Activated naive CD4-positive, alpha-beta T cell treated with anti-CD3 and anti-CD28 coated beads, Interleukin-2, amount 50 U/mL, for 72 hours (primary cell): ENCODE measurements at places on chromosomes 1 and 21. TPM values are rescaled to one million over a fixed set of nuclear protein-coding genes. Genes with fewer than 3 reads are reported as not detected.

DNA sequence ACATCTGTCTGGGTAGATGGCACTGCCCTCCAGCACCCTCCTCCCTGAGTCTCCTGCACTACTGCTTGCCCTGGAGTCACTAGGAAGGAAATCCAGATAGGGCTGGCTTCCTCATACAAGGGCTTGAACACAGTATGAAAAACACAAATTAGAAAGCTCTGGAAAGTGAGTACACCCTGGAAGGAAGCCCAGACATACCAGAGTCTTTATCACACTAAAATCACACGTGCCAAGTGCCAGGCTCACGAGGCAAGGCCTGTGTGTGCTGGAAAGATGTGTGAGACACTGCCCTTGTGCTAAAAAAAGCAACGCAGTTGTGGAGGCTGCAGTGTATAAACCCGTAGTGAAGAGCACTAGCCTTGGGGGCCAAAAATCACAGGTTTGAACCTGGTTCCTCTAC, 28.3 kb upstream of the S100A7 start:
- no peak for DNase-seq

- DNase-seq = no peak
Observed at GRCh38 chr1:78721136-78721535, 71.5 kb downstream of the IFI44 start.

GRCh38 chr1:23466423-23466989, 17.5 kb downstream of the ASAP3 start:
- no peak for DNase-seq

DNA sequence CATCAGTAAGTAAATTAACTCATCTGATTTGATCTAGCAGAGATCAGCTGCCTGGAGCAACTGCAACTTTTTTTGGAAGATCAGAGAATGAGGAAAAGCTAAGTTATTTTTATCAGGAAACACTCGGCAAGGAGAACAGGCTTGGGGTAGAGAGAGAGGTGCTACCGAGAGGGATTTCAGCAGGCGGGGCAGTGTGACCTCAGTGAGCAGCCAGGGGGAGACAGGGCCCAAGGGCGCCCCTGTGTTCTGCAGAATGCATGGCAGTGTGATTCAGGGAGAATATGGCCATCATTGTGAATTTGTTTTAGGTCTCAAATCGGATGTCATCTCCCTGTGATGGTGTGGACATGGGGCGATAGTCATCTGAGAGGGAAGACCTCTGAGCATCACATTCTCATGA, 484.1 kb upstream of the VAMP3 start:
- no peak for DNase-seq

- DNase-seq = no peak
Observed at GRCh38 chr1:151518936-151519335, 7.7 kb downstream of the CGN start.

The FMO1 gene
- total RNA-seq = not detected

DNA sequence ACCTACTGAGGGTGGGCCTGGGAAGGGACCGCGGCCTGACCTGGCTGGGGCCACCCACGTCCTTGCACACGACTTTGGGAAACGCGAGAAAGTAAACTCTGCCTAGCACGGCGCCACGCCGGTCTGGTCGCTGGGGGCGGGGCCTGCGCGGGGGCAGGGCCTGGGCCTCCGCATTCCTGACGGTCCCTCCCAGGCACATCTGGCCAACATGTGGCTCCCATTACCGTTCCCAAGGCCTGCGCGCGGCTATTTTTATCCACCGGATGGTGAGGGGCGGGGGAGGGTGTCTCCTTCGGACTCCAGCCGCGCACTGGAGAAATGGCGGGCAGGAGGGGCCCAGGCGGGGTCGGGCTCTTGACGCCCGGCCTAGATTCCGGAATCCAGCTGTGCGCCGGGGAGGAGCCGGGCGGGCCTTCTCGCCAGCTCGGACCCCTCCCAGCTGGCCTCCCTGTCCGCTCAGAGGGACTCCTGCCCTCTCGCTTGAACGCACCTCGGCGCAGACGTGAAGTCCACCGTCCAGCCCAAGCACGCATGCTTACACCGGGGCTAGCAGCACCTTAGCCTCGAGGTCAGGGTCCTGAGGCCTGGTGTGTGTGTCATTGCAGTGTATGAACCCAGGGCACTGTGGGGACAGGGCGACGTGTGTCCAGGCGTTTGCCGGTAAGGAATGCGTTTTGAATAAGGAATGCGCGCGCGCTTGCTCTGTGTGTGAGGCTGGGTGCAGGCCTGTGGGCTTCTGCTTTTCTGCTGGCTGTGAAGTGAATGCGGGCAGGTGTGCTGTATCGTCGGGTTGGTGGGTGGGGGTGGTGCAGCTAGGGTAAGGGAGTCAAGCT, 2.1 kb downstream of the EVA1B start:
- no peak for DNase-seq

- DNase-seq = no peak
Observed at GRCh38 chr1:242318140-242318539, 206.4 kb downstream of the PLD5 start.

DNA sequence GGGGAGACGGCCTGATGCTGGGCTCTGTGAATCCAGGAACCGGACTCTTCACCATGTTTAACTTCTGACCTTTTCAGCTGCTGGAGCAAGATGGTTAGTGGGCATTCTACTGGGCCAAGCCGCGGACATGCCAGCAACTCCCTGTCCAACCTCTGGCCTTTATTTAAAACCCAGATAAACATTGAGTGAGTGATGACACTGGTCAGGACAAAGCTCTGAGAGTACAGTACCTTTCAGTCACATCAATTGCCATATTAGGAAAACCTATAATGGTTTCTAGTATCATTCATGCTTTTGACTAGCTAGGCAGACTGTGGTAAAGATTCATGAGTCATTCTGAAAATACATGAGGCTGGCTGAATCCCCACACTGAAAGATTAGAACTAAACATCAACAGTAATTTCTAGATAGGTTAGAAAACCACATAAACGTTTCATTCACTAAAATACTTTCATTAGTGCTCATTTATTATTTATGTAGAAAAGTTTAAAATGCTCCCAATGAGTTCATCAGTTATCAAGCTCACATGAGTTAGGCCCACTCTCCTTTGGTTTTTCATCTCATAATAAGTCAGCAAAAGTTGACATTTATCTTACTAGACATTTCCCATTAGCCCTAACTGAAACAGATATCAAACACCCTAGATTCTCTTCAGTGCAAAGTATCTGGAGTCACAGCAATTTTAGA, 7.1 kb upstream of the ACTA1 start:
- DNase-seq = no peak
